T-helper 17 cell (primary cell): ENCODE measurements at places on chromosomes 6 and 20.

DNA sequence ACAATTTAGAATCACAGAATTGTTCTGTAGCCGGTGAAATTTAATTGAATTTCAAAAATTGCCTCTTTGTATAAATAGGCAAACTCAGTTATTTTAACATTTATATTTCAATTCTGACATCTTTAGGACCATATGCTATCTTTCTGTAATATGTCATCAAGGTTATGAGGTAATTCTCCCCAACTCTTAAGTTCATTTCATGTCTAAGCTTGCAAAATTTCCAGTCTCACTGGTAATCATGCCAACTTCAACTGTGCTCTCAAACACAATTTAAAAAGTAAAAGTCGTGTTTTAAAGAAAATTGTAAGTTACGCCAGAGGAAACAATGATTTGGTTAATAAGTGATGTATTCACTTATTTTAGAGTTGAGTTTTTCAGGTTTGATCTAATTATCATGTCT is 1.4 kb downstream of the NCOA7 start:
- H3K4me3 ChIP-seq = peak overlapping the region; percentile 98
- H3K27ac ChIP-seq = peak overlapping the region; percentile 86
- no peak for DNase-seq
- peaks cover 40% of the 10 kb centered on the region for H3K4me1 ChIP-seq
- H3K27me3 ChIP-seq = no peaks in the 10 kb centered on the region
- peaks cover 3% of the 10 kb centered on the region for H3K36me3 ChIP-seq

DNA sequence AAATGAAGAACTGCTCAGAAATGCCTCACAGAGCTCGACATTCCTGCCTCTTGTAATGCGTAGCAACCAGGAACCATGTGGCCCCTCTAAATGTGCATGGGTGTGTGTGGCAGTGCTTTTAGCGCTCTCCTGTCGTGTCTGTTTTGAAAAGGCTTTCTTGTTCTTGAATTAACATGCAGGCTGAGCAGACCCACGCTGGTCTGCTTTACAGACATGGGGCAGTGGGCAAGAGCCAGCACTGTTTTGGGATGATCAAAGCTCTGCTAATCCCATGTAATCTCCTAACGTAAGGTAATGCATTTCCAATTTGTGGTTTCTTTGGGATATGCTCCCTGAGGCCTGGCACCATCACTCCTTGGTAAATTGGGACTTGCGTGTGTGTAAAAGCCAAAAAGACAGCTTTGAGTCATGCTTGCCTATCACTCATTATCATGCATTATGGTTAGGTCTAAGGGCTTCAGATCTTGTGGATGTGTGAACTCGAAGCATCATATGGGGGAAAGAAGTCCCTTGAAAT is 11.8 kb downstream of the RIPOR2 start:
- no peaks in the 10 kb centered on the region for H3K27me3 ChIP-seq
- H3K4me1 ChIP-seq = peaks cover 70% of the 10 kb centered on the region
- peak overlapping the region; percentile 87 for H3K4me3 ChIP-seq
- DNase-seq = no peak

DNA sequence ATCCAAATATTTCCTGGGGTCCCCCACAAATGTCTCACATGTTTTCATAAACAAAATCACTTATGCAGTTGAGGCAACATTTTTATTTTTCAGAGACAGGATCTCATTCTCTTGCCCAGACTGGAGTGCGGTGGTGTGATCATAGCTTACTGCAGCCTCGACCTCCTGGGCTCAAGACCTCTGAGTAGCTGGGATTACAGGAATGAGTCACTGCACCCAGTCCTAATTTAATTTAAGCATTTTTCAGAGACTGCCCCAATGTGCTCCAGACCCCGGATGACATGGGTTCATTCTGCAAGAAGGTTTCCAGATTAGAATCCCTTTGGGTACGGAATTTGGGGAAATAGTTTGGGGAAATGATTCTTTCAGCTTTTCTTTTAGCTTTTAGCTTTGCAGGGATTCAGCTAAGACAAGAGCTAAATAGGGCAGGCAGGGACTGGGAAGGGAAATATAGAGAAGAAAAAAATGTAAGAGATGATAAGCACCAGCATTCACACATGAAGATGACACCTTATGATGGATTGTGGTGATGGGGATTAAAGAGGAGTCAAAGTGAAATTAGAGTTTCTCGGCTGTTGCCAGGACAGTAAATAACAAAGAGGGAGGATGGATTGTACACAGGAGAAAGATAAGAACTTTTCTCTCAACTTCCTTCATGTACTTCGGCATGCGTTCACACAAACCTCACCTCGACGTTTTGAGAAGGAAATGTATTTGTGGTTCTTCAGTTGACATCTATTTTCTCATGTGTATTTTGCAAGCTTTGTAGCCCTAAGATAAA is 169.4 kb upstream of the TAB2 start:
- H3K27me3 ChIP-seq = no peaks in the 10 kb centered on the region
- peaks cover 43% of the 10 kb centered on the region for H3K4me1 ChIP-seq
- DNase-seq = no peak
- no peak overlapping the region for H3K4me3 ChIP-seq
- peak overlapping the region; percentile 90 for H3K27ac ChIP-seq

- no peak for DNase-seq
- no peak overlapping the region for H3K4me3 ChIP-seq
These were observed 274.8 kb upstream of the RGS17 start for GRCh38 chr6:153405931-153406330.

DNA sequence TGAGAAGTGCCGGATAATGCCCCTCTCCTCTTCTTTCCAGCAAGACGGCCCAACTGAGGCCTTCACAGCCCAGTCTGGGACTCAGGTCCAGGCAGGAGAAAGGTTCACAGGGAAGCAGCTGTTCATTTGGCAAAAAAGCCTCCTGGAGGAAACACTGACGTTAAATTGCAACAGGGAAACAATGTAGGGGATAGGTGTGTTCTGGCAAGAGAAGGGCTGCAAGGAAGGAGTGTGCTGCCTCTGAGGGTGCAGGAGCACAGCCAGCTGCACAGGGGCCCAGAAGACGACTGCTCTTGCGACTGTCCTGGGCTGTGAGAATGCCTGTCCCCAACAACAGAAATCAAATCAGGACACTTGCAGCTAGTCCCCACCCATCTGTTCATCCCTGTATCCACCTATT is 70.6 kb upstream of the PMEPA1 start:
- H3K4me3 ChIP-seq = no peak overlapping the region
- H3K27ac ChIP-seq = no peak overlapping the region
- DNase-seq = no peak
- no peaks in the 10 kb centered on the region for H3K4me1 ChIP-seq
- H3K27me3 ChIP-seq = peaks cover 55% of the 10 kb centered on the region

- H3K36me3 ChIP-seq = no peaks in the 10 kb centered on the region
- no peak for DNase-seq
- H3K27ac ChIP-seq = no peak overlapping the region
- no peaks in the 10 kb centered on the region for H3K4me1 ChIP-seq
These were observed 289.8 kb upstream of the PREP start for GRCh38 chr6:105692613-105693215.

GRCh38 chr20:17473659-17474058 is 57.5 kb downstream of the BFSP1 start:
- H3K27me3 ChIP-seq = no peaks in the 10 kb centered on the region
- no peaks in the 10 kb centered on the region for H3K36me3 ChIP-seq
- DNase-seq = no peak
- no peaks in the 10 kb centered on the region for H3K4me1 ChIP-seq

DNA sequence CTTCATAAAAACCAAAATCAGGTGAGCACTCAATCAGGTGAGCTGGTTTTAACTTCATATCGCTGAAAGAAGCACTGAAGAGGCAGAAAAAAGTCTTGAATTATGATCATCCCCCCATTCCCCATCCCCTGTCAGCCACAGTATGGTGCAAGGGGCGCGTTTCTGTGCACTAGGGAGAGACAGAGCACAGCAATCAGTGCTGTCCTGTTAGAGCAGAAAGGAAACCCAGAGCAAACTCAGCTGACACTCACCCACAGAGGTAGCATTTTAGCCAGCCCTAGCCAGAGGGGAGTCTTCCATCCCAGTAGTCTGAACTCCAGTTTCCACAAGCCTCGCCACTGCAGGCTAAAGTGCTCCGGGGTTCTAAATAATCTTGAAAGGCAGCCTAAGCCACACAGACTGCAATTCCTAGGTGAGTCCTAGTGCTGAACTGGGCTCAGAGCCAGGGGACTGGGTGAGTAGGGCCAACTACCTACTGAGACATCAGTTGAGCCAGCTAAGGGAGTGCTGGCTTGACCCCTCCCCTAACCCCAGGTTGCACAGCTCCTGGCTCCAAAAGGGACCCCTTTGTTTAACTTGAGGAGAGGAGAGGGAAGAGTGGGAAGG is 1352.6 kb upstream of the GJE1 start:
- DNase-seq = no peak
- no peaks in the 10 kb centered on the region for H3K4me1 ChIP-seq
- no peaks in the 10 kb centered on the region for H3K27me3 ChIP-seq
- no peaks in the 10 kb centered on the region for H3K36me3 ChIP-seq
- no peak overlapping the region for H3K4me3 ChIP-seq
- H3K27ac ChIP-seq = no peak overlapping the region

DNA sequence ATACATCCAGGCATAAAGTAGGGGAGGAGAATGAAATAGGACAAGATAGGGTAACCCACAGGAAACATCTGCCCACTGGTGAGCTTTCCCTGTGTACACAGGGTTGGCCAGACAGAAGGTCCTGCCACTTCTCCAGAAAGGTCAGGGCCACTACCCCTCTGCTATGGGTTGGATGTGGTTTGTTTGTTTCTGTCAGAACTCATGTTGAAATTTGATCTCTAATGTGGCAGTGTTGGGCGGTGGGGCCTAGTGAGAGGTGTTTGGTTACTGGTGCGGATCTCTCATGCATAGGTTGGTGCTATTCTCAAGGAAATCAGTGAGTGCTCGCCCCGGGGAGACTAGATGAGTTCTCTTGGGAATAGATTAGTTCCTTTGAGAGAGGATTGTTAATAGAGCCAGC is 15.6 kb upstream of the MAS1 start:
- no peak overlapping the region for H3K4me3 ChIP-seq
- peaks cover 2% of the 10 kb centered on the region for H3K36me3 ChIP-seq
- no peak for DNase-seq

- H3K27me3 ChIP-seq = peaks cover 10% of the 10 kb centered on the region
- peaks cover 2% of the 10 kb centered on the region for H3K36me3 ChIP-seq
- no peak for DNase-seq
- H3K4me3 ChIP-seq = no peak overlapping the region
- H3K4me1 ChIP-seq = peaks cover 14% of the 10 kb centered on the region
These were observed 113.9 kb upstream of the TMEM170B start for GRCh38 chr6:11423667-11424066.

DNA sequence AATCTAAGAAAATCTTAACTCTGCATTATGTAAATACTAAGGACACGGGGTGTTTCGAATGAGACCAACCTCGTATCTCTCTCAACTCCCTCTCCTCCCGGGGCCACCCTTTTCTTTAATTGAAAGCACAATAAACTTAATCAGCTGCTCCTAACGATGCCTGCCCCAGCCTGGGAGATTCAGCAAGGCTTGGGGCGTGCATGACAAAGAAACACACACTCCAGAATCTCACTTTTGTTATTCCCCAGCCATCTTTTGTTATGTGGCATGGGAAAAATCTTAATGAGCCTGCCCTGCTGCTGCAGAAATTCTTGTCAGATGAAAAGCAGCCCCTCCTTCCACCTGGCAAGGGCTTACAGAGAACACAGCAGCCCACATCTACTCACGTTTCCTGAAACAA is 117.4 kb downstream of the TTLL2 start:
- peaks cover 5% of the 10 kb centered on the region for H3K4me1 ChIP-seq
- no peaks in the 10 kb centered on the region for H3K36me3 ChIP-seq
- no peak for DNase-seq
- H3K27ac ChIP-seq = no peak overlapping the region
- peaks cover 27% of the 10 kb centered on the region for H3K27me3 ChIP-seq

DNA sequence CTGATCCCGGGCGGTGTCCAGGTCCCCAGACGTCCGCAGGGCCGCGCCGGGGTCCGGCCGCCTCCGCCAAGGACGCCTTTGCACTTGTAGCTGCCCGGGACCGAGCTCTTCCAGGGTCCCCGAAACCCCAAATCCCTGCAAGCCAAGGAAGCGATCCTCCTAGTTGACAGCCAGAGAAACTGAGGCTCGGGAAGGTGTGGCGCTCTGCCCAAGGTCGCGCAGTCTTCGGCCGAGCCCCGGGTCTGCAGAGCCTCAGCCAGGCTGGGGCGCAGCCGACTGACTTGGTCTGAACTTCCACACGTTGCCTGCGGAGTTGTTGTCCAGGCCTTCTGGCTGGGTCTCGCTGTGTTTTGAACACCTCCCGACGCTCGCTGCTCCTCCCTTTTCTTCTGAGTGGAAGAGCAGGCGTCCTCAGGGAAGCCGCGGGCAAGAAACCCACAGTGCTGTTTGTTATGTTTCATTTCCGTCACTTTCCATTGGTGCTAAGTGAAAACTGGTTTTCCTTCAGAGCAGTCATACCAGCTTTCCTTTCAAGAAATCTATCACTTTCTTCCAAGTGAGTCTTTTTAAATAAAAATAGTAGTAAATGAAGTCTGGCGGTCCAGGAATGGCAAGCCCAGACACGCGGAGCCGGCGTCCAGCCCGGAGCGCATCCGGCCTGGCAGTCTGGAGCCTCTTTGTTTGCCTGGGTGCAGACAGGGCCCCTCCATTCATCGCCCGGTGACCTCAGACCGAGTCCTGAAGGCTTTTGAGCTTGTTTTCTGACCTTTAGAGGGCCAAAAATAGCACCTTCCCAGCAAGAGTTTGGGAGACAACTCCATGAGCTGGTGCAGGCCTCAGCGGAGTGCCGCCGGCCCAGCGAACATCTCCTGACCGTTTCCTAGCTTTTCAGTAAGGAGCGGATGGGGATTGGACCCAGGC is 698 bp downstream of the FAM210B start:
- H3K27me3 ChIP-seq = no peaks in the 10 kb centered on the region
- H3K4me3 ChIP-seq = peak overlapping the region; percentile 87
- no peak for DNase-seq

DNA sequence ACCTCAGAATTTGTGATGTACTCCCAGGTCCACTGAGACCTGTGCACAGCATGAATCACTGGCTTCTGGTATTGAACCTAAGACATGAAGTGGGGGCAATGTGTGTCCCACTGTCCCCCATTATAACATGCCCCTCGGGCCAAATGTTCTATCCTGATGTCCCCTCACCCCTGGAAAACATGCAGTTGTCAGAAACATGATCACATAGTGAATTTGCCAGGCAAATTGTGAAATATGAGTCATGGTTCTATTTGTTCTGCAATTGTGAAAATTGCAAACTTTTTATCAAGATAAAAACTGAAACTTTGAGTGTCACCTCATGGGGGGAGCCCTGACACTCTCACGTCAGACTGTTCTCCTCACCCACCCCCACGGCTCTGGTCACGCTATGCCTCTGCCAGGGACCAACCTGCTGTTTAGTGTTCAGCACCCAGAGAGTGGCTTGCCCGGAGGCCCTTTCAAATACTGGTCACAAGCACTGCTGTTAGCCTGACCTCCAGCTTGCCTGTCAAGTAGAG is 305.3 kb downstream of the CLIC5 start:
- H3K4me1 ChIP-seq = peaks cover 21% of the 10 kb centered on the region
- no peaks in the 10 kb centered on the region for H3K27me3 ChIP-seq
- H3K4me3 ChIP-seq = peak overlapping the region; percentile 15
- H3K27ac ChIP-seq = peak overlapping the region; percentile 57
- DNase-seq = no peak

DNA sequence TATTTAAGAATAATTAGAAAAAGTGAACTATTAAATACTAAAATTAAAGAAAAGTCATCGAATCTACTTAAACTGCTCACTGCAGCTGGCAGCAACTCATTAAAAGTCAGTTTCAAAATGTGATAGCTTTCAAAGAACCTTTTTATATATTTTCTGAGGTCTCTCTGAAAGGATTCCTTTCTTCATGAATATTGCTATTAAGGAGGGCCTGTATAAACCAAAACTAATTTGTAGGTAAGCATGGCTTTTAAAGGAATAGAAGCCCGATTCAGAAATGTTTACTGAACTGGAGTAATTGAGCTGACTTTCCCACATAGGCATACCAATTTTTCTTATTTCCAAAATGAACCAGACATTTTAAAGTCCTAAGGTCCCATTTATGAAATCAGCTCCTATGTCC is 41.2 kb upstream of the ENPP1 start:
- DNase-seq = no peak
- H3K4me3 ChIP-seq = no peak overlapping the region
- no peak overlapping the region for H3K27ac ChIP-seq
